Omental fat pad (tissue), 4 donors: ENCODE measurements at places on chromosomes 2 and 18.

DNA sequence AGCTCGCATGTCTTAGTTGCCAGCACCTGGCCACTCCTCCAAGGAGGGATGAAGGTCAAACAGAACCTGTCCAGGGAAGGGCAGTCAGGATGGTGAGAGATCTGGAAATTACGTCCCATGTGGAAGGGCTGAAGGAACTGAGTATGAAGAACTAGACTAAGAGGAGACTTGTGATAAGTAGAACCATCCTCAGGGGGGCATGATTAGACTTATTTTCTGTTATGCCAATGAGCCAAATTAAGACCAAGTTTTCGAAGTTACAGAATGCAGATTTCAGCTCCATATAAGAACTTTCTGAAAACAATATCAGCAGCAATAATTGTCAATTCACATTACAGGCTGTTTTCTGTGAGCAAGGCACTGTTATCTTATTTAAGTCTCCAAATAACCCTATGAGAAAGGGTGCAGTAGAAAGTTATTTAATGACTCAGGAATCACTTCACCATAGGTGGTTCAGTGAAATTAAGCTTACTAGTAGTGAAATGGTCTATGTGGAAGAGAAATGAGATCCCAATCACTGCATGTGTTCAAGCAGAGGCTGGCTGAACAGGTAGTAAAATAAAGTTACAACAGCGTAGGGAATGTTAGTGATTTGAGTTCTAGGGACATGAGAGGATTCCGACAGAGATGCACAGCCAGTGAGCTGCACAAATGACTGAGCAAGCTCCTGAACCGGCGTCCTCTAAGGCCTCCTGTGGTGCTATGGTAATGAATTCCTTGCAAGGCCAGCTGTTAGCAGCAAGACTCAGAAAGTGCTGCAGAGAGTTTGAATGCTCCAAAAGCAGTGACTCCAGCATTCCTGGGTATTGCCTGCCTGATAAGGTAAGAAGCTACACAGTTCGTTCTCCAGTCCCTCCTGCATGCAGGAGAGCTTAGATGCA, 4.5 kb upstream of the DYM start:
- DNase-seq, result no peak

- no peak for DNase-seq
These were observed 13.1 kb downstream of the PTPRN start for GRCh38 chr2:219296142-219296541.

GRCh38 chr18:62781893-62782292, 66.6 kb downstream of the PHLPP1 start:
- DNase-seq, result peak; percentile 30

- no peak for DNase-seq
These were observed 726.3 kb downstream of the TSN start for GRCh38 chr2:122481717-122482116.

- DNase-seq, result no peak
These were observed 116.2 kb downstream of the RIF1 start for GRCh38 chr2:151525821-151526373.

GRCh38 chr2:230934231-230935129, 9.4 kb upstream of the GPR55 start:
- no peak for DNase-seq

DNA sequence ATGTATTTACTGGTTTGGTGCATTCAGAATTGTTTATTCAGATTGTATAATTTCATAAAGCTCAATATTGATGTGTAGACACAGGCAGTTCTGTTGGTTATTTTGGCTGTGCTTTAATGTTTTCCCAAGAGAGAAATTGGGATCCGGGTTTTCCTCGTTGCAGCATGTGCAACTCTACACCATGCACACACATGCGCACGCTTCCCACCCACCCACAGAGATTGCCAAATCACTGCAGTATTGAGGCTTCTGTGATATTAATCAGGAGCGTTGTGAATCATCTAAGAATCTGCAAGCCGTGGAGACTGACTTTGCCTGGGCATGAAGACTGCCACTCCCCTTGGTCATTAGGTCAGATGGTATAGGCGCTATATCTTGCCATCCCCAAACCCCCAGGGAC, 571.5 kb downstream of the SLC4A3 start:
- no peak for DNase-seq

GRCh38 chr2:95001701-95002100, 23.8 kb upstream of the MAL start:
- DNase-seq, result no peak
